ENCODE measurements at places on chromosomes 7 and 10.

DNA sequence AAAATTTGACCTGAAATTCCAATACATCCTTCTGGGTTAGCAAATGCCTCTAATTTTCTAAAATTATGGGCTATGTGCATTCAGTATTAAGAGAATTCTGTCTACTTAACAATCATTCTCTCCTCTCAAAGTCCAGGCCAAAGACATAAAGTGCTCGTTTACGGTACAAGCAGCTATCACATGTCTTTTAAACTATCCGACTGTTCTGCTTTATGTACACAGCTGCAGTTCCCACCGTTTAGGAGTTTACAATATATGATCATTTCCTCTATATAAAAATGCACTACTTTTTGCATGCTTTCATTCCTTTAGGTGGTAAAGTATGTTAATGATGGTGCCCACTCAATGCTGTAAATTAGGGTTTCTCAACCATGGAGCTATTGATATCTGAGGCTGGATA lies 34.0 kb downstream of the CDK6 start:
- DNase-seq: no peak

DNA sequence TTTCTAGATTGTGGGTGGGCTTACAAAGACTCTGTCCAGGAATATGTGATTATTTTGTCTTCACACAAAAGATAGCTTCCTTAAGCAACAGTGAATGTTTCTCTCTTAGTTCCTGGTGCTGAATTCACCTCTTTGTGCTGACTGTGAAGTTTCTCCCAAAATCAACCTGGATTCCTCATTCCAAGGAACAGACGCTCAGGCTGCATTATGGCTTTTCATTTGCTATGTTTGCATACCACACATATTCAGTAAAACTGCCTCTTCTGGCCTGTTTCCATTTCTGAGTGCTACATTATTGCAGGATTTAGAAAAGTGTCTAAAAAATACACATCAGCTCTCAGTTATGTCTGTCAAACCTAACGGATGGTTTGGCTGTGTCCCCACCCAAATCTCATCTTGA lies 21.5 kb downstream of the MACROH2A2 start:
- no peak for DNase-seq

DNA sequence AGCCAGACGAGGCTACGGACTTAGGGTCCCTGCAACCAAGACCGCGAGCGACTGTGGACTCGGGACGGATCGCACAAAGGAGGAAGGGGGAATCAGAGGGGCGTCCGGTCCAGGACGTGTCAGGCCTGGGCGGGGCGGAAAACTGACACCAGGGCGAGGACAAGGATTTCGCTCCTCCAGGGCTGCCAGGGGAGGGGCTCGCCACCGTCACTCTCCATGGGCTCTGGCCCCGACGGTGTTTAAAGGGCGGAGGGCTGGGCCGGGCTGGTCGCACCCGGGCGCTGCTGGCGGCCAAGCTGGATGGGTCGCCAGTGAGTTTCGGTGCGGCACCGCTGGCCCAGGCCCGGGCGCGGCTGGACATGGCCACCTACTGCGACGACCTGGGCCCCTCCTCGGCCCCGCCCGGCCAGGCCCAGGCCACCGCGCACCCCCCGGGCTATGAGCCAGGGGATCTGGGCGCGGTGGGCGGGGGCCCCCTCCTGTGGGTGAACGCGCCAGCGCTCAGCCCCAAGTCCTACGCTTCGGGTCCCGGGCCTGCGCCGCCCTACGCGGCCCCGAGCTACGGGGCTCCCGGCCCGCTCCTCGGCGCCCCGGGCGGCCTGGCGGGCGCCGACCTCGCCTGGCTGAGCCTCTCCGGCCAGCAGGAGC lies at the start of gene FOXI2:
TSS of gene FOXI2 (plus strand) at position 271 of the 648 bp plus-strand sequence. CDS start at position 360, 89 bp downstream.
- no peak for DNase-seq

- DNase-seq: no peak
These were observed 205.6 kb upstream of the PTER start for GRCh38 chr10:16231176-16231575.

GRCh38 chr7:81973117-81973516 lies 203.3 kb upstream of the HGF start:
- no peak for DNase-seq

DNA sequence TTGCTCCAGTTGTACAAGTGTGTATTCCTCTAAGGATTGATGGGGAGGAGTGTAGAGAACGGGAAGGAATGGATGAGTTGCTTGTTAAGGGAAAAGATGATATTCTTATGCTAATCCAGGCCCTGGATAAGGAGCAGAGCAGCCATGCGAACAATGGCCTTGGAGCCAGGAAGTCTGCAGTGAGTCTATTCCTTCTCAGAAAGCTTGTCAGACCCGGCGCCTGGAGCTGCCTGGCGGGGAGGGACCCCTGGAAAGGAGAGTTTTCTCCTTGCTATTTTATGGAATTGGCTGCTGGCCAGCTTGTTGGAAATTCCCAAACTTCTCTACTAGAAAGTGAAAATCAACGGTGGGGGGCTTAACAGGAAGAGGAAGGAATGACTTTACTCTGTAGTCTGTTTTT lies 89.1 kb downstream of the MMRN2 start:
- no peak for DNase-seq

GRCh38 chr10:29687421-29688164 lies 52.8 kb upstream of the SVIL start:
- no peak for DNase-seq

DNA sequence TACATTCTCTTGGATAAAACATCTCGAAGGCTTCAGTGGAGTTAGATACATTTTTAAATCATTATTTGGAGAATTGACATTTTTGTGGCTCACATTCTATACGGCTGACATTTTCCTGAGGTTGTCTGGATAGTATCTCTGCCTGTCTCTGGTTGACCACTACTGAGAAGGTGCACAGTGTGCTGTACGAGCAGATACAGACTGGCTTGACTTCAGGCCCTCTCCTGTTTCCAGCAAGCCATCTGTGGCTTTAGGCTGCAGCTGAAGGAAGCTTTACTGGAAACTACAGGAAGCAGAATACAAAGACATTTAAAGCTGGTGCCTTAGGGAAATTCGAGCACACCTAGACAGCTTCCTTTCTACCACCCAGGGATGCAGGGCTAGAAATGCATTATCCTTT lies 39.3 kb upstream of the RSU1 start:
- no peak for DNase-seq

DNA sequence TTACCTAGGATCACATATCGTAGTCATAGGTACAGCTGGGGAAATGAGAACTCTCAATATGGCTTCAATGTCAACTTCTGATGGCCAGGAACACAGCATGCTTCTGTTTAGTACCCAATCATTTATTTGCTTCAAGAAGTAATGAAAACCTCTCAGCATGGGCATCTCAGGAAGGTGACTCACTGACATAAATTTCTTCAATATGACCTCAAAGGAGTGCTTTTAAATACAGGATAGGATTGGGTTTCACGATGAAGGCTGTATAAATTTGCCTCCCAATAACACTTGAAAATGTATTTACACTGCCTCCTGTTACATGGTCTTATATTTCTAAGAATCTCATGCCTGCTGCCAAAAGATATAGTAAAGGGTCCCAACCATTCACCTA lies 15.1 kb downstream of the ITGA8 start:
- DNase-seq: no peak

DNA sequence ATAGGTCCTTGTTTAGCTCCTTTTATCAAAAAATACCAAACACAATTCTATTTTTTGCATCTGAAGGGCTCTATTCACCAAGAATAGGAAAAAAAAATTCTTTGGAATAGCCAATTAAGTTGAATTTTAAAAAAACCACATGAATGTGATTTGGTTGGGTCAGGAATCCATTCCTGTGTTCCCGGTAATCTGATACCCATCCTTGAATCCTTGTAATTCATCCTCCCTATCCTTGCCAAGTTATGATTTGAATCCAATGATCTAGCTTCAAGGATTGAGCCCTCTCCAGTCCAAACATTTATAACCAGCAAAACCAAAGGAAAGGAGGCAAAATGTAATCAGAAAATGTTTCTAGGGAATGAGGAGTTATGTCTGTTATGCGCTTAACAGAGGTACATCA lies 86.6 kb downstream of the CFAP58 start:
- DNase-seq: no peak

- DNase-seq: no peak
These were observed 292.4 kb upstream of the SMIM30 start for GRCh38 chr7:113410796-113411195.

DNA sequence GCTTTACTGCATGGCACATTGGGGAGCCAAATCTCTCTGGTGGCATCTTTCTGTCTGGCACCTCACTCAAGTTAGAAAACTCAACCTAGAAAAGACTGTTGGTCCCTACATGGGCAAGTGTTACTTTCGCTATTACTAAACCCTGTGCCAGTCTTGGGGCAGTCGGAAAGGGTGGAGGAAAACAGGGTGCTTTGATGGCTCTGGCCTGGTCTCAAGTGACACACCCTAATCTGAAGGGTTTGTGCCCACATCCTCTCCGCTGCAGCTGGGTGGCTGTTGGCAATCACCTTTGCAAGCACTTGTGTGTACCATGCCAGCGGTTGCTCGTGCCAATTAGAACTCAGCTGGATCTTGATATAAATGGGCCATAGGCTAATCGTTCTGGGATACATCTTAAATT lies 159.8 kb upstream of the ITGB1 start:
- no peak for DNase-seq

GRCh38 chr10:11403116-11403515 lies 208.3 kb downstream of the USP6NL start:
- DNase-seq: no peak

GRCh38 chr10:11647676-11648075 lies 36.2 kb upstream of the USP6NL start:
- no peak for DNase-seq

DNA sequence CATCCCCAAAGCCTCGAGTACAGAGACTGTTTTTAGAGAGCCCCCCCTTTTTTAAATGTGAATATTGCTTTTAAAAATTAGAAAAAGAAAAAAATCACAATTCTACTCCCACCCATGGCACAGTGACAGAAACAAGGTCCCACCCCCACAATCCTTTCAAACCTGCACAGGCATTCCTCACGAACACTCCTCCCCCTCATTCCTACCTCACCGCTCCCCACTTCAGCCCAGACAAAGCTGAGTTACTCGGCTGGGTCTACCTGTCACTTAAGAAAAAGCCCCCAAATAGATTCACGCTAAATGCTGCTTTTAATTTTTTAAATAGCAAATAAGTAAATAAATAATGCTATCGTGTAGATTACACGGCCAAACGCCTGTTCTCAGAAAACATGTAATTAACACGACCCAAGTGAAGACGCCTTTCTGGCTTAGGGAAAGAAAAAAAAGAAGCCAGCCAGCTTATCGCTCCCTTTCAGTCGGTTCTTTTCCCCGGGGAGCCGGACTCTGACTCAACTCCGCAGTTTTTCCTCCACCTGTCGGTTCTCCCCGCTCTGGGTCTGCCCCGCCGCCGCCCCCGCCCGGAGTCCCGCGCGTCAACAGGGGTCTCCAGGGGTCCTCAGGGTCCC lies 739 bp downstream of the MPP7 start:
- peak; percentile 62 for DNase-seq

DNA sequence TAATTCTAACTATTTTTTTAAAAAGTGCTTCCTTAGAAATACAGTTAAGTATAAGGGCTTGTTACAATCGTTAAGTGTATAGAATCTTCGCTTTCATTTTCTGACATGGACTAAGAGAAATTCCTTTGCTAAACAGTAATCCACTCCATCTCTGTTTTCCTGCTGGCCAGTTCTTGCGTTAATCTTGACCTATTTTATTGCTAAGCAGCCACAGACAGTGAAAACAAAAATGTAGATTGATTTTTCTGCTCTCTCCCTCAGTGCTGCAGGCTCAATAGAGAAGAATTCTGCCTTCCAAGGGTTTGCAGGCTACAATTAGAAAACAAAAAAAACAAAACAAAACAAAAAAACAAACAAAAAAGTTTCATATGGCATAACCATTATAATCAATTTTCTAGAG lies 310.4 kb upstream of the ADARB2 start:
- DNase-seq: no peak

- DNase-seq: no peak
These were observed 80.7 kb upstream of the PALS2 start for GRCh38 chr7:24492576-24492975.

- DNase-seq: no peak
These were observed 456.2 kb downstream of the REEP3 start for GRCh38 chr10:63977329-63977923.

DNA sequence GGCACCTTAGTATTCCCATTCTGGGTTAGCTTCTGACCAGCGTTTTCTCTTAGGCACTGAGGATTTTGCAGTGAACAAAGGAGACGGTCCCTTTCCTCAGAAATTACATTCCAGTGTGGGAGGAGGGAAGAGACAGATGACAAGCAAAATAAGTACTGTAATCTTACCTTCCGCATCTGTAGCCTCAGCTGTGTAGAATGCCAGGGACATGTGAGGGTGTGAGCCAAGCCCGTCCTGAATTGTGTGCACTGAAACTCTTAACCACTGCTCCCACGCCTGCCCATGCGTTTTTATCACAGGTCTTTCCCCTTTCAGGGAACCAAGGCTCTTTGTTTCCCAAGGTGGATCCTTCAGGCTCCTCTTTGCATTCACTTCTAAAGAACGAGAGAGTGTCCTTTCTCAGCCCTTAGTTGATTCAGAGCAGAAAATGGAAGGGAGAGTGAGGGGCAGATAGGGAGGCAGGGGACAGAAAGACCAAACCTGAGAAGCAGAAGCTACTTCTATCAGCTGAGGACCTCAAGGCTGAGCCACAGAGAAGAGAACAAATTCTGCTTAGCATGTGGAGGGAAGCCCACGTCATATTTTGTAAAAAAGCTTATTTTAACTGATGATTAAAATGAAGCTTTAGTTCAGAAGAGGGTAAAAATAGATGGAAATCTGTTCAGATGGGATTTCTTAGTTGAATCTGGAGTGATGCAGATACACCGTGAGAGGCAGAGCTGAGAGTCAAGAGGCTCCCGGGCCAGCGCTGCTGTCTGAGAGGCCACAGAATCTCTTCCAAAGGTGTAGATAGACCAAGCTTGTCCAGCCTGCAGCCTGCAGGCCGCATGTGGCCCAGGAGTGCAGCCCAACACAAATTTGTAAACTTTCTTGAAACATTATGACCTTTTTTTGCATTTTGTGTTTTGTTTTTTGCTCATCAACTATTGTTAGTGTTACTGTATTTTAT lies 122.5 kb downstream of the CCNY start:
- no peak for DNase-seq

DNA sequence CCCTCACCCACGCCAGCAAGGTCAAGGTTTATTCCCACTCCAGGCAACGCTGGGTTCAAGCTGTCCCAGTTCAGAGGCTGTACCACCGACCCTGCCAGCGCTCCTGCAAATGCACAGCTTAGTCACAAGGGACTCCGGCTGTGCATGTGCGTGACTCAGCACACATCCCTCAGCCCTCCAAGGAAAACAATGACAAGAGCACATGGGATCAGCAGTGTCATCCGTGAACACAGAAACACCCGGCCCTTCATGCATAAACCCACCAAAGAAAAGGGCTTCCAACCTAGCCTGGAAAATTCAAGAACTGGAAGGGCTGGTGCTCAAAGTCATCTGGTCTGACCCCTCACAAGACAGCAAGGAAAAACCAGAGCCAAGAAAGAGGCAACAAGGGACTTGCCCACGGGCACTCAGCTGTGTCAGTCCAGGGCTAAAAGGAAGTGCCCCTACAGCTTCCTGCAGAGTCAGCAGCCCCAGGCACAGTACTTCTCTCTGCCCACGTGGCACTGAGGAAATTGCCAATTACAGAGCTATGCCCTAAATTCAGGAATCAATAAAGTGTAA lies 106.1 kb downstream of the KCNMA1 start:
- peak; percentile 68 for DNase-seq

Measured in right atrium auricular region (tissue), 2 donors.